ENCODE measurements at places on chromosomes 3 and 15. TPM values are rescaled to one million over a fixed set of nuclear protein-coding genes. Genes with fewer than 3 reads are reported as not detected.

DNA sequence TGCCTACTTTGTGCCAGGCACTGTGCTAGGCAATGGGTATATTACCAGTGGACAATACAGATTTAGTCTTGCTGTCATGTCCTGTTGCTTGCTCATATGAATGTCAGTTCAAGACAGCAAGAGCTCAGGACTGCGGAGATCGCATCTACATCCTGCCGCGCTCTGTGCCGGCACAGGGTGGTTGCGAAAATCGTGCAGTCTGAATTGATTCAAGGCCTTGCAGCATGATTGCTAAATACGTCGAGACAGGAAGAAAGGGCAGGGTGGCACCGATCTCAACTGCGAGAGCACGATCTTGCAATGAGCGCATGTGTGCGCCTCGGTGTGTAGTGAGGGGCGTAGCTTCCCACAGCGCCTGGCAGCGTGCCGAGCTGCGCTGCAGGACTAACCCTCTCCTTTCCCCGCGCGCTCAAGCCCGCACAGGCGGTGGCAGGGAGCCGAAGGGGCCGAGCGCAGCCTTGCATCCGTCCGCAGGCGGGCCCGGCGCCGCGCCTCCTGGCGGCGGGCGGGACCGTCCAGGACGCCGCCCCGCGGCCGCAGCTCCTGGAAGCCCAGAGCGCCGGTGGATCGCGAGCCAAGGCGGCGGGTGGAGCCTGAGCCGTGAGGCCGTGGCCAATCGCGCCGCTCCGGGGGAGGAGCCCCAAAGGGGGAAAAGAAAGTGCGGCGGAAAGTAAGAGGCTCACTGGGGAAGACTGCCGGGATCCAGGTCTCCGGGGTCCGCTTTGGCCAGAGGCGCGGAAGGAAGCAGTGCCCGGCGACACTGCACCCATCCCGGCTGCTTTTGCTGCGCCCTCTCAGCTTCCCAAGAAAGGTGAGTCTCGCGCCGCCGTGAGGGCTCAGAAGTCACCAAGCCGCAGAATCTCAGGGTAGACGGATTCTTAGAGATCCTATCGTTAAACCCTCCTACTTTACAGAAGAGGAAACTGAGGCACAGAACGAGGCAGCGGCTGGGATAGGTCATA lies at the start of gene IL1RAP:
IL1RAP (plus strand) TSS at position 677 of the 962 bp plus-strand sequence. CDS start 50,205 bp downstream, outside the sequence.
- DNase-seq, result peak; percentile 65

- DNase-seq, result no peak
Measured at GRCh38 chr15:66965201-66965900, 100.1 kb upstream of the SMAD3 start.

DNA sequence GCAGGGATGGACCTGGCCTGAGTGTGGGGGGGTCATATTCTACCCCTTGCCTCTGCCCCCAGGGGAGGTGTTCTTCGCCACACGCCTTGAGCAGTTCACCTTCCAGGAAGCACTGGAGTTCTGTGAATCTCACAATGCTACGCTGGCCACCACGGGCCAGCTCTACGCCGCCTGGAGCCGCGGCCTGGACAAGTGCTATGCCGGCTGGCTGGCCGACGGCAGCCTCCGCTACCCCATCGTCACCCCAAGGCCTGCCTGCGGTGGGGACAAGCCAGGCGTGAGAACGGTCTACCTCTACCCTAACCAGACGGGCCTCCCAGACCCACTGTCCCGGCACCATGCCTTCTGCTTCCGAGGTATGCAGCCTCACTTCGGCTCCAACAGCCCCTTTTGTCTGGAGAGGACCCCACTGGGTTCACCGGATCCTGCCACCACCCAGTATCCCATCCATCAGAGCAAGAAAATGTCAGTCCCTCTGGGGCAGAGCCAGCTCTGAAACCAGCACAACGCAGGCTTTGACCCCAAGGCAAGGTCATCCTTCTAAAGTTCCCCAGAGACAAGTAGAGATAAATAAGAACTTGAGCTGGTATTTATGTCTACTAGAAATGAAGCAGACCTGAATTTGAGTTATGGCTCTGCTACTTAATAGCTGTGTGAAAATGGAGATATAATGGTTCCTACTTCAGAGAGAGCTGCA lies 45.8 kb downstream of the HAPLN3 start:
- no peak for DNase-seq

DNA sequence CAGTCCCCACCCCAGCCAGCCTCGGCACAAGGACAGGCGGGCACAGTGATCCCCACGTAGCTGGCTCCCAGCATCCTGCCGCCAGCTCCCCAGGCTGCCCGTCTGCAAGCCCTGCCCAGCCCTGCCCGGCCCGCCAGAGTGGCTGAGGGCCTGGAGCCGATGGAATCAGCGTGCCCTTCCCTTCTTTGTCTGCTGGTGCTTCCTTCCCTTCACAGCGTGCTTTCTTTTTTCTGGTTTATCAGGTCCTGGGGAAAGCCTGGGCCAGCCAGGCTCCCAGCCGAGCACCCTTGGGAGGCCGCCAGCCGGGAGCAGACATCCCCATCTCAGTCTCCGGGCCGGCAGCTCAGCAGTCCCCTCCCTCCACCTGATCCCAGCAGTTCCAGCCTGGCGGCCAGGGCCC lies 54.7 kb upstream of the SMAD6 start:
- no peak for DNase-seq

GRCh38 chr3:38369186-38369585 lies 22.6 kb downstream of the XYLB start:
- no peak for DNase-seq

DNA sequence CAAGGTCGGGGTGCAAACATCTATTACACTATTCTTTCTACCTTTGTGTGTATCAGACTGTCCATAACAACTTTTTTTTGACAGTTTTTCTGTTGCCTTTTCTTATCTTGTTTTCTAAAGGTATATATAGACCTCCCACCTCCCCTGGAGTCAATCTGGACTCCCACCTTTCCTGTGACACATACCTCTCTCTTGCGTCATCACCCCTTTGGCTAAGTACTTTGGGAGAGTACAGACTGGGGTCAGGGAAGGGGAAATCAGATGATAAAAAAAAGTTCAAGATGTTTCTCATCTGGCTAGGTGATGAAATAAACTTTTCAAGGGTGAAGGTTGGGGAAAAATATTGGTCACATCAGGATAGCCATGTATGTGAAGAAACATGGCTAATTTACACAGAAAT lies 17.2 kb downstream of the TSPAN3 start:
- no peak for DNase-seq

GRCh38 chr15:66249605-66250174 lies 3.9 kb downstream of the MEGF11 start:
- no peak for DNase-seq

GRCh38 chr3:158420654-158421396 lies 150.2 kb upstream of the MLF1 start:
- peak; percentile 2 for DNase-seq

The CNOT10 gene
- polyA plus RNA-seq, result 20.0 TPM

The SLCO2A1 gene
- 5.4 TPM for polyA plus RNA-seq

The ISLR gene
- polyA plus RNA-seq, result 33.7 TPM

The DUOXA1 gene
- polyA plus RNA-seq, result not detected
